ENCODE measurements at places on chromosomes 12 and 14. TPM values are rescaled to one million over a fixed set of nuclear protein-coding genes. Genes with fewer than 3 reads are reported as not detected.

DNA sequence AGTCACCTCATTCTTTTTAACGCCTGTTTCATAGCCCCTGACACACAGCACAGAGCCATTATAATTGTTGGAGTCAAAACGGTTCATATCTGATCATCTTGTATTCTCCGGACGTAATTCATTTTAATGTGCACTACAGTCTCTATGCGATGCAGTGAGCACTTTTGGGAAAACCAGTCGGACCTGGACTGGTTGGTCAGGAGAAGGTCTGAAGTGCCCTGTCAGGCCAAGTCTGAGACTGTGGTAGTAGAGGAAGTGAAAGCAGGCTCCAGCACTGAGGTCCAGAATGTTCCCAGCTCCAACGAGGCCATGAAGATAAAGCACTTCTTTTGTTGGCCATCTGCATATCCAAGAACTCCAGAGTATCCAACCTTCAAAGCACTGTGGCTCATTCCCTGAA is 117.1 kb upstream of the NCOR2 start:
- H3K27me3 ChIP-seq: 0 out of 2 replicates have a peak, but pooled peaks cover 3% of the 10 kb centered on the region
- H3K27ac ChIP-seq: no peak overlapping the region
- no peak overlapping the region for H3K4me3 ChIP-seq
- DNase-seq: no peak
- H3K4me1 ChIP-seq: peaks cover 22% of the 10 kb centered on the region

GRCh38 chr14:85516239-85517113 is 13.5 kb upstream of the FLRT2 start:
- no peak overlapping the region for H3K27ac ChIP-seq
- H3K36me3 ChIP-seq: no peaks in the 10 kb centered on the region
- no peaks in the 10 kb centered on the region for H3K27me3 ChIP-seq
- DNase-seq: no peak
- H3K4me1 ChIP-seq: no peaks in the 10 kb centered on the region
- H3K4me3 ChIP-seq: no peak overlapping the region

DNA sequence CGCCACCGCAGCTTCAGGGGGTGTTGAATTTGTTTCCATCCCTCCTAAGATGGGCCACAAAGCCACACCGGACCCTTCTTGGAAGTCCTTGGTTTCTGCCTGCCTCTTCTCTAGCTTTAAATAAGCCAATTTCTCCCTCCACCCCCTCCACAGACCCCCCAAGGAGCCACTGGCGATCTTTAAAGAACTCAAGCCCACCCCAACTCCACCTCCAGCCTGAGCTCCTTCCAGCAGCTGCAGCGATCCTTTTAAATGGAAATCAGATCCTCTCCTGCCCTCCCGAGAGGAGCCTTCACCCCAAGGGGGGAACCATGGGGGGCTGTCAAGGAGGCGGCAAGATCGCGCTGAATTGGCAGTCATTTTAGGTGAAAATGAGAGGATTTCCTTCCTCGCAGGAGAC is 133.1 kb downstream of the NCOR2 start:
- H3K36me3 ChIP-seq: peaks cover 4% of the 10 kb centered on the region
- H3K4me1 ChIP-seq: no peaks in the 10 kb centered on the region
- H3K27me3 ChIP-seq: no peaks in the 10 kb centered on the region
- H3K4me3 ChIP-seq: no peak overlapping the region
- DNase-seq: no peak

- no peak overlapping the region for H3K27ac ChIP-seq
- no peak overlapping the region for H3K4me3 ChIP-seq
- DNase-seq: no peak
- H3K4me1 ChIP-seq: no peaks in the 10 kb centered on the region
- no peaks in the 10 kb centered on the region for H3K36me3 ChIP-seq
These were observed 260.8 kb upstream of the G2E3 start for GRCh38 chr14:30297876-30298795.

DNA sequence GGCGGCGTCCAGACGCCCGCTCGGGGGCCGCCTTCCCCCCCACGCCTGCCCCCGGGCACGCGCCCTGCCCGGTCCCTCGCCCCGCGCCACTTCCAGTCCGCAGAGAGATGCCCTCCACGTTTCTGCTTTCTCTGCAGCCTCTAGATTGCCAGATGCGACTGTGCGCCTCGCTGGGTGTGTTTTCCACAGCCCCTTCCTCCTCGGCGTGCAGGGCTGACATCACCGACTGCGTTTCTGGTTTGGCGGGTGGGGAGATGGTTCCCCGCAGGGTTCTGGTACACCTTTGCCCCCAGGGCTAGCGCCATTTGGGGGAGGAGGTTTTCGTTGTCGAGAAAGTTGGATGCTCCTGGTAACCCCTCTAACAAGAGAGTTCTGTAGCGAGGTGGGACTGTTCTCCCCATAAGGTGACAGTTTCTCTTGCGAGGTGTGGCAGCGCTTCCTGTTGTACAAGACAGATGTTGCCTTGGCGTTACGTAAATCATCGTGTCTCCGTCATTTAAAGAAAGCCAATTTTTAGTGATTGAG is 1.5 kb downstream of the CALM1 start:
- no peaks in the 10 kb centered on the region for H3K27me3 ChIP-seq
- peak overlapping the region; percentile 99 for H3K4me3 ChIP-seq
- peaks cover 6% of the 10 kb centered on the region for H3K4me1 ChIP-seq

- H3K4me1 ChIP-seq: no peaks in the 10 kb centered on the region
- no peaks in the 10 kb centered on the region for H3K27me3 ChIP-seq
- no peak overlapping the region for H3K4me3 ChIP-seq
- DNase-seq: no peak
- H3K27ac ChIP-seq: no peak overlapping the region
These were observed 174.8 kb downstream of the EFCAB11 start for GRCh38 chr14:89779707-89780106.

DNA sequence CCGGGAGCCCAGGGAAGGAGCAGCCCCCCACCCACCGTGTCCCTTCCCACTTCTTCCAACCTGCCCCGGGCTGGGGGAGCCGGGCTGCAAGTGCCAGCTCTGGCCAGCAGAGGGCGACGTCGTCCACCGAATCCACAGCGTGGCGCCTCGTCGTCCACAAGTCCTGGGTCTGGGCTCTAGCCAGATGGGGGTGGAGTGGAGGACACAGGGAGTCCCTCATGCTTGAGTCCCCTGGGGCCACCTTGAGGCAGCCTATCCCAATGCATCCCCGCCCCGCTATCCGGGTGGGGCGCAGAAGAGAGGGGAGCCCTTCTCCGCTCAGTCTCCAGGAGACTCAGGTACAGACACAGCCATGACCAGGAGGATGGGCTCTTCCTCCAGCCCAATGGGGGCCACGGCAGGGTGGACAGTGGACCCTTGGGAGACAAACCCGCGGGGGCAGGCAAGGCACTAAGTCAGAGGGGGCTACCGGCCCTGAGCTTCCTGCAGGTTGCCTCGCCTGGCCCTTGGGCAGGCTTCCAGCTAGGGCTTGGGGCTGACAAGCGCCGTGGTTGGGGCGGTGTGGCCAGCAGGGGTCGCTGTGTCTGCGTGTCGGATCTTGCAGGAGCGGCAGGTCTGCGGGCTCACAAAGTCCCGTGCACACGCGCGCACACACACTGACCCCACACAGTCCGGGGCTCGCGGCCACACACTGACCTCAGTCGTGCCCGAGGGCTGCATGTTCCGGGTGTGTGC is 5.5 kb downstream of the AQP5 start:
- no peak overlapping the region for H3K27ac ChIP-seq
- H3K4me3 ChIP-seq: no peak overlapping the region
- H3K36me3 ChIP-seq: no peaks in the 10 kb centered on the region

DNA sequence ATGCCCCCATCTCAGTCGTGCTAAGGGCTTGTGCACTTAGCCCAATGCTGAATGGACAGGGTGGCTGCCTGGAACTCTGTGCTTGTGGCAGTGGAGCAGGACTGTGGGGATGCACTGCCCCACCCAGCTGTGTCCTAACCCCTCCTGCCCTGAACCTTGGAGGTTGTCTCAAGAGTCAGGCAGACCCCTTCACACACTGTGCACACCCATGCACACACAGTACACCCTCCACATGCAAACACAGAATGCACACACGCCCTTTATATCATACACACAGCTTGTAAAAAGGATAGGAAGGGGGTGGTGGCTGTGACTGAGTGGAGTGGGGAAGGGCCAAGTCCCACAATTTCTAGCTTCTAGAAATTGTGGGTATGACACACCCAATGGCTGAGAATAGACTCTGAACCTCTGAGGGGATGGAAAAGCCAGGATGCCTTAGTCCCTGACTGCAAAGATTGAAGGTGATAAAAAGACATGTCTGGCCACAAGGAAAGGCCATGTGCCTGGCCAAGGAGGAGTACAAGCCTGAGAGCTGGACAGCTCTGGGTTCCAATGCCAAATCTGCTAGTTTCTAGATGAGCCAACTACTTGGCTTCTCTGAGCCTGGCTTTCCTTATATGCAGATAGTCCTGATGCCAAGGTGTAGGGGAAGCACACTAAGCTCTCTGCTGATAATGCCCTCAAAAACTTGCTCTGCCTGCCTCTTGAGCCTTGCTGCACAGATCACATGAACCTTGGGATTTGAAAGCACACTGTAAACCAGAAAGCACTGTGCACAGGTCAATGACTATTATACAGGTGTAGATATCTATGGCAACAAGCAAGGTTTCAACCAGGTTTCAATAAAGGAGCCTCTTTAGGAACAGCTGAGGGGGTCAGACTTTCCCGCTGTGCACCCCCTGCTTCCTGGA is 8.4 kb downstream of the KRT8 start:
- no peak for DNase-seq
- no peaks in the 10 kb centered on the region for H3K36me3 ChIP-seq

- no peaks in the 10 kb centered on the region for H3K27me3 ChIP-seq
- no peaks in the 10 kb centered on the region for H3K4me1 ChIP-seq
- H3K36me3 ChIP-seq: no peaks in the 10 kb centered on the region
- no peak overlapping the region for H3K4me3 ChIP-seq
These were observed 5.1 kb downstream of the RTL1 start for GRCh38 chr14:100898465-100898864.

DNA sequence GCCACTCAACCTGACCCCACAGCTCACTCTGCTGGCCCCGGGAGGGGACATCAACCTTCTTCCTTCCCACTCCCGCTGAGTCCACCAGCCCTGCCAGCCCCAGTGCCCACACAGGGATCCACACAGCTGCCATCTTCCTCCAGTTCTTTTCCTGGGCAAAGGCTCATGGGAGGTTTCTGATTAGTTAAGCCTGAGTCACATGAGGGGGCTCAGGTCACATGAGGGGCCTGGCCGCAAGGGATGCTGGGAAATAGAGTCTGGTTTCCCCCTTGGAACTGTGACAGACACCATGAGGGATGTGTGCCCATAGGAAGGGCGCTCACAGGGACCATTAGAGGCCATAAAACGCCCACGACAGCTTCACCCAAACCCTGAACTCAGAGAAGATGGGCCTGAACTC is 228.7 kb upstream of the SFSWAP start:
- H3K27ac ChIP-seq: no peak overlapping the region
- no peaks in the 10 kb centered on the region for H3K36me3 ChIP-seq
- H3K4me1 ChIP-seq: no peaks in the 10 kb centered on the region
- no peak for DNase-seq
- no peak overlapping the region for H3K4me3 ChIP-seq

- H3K27ac ChIP-seq: no peak overlapping the region
- DNase-seq: no peak
- H3K36me3 ChIP-seq: no peaks in the 10 kb centered on the region
- H3K27me3 ChIP-seq: peaks cover 10% of the 10 kb centered on the region
- no peaks in the 10 kb centered on the region for H3K4me1 ChIP-seq
These were observed 3.8 kb upstream of the ABCC9 start for GRCh38 chr12:21945002-21945401.

DNA sequence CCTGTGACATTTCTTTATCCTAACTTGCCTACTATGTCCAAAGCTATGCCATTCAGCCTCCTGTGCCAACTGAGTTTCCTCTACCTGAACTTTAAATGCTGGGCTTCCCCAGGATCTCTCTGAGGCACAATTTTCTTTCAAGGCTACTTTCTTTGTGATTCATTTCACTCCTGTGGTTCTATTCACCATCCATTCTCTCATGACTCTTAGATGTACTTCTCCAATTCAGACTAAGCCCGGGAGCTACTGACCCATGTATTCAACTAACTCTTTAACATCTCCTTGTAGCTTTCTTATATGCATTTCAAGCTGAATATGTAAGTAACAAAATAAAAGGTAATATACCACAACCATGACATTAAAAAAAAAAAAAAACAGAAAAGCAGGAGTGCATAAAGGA is 738.9 kb upstream of the USP15 start:
- no peak overlapping the region for H3K27ac ChIP-seq
- H3K4me1 ChIP-seq: no peaks in the 10 kb centered on the region

DNA sequence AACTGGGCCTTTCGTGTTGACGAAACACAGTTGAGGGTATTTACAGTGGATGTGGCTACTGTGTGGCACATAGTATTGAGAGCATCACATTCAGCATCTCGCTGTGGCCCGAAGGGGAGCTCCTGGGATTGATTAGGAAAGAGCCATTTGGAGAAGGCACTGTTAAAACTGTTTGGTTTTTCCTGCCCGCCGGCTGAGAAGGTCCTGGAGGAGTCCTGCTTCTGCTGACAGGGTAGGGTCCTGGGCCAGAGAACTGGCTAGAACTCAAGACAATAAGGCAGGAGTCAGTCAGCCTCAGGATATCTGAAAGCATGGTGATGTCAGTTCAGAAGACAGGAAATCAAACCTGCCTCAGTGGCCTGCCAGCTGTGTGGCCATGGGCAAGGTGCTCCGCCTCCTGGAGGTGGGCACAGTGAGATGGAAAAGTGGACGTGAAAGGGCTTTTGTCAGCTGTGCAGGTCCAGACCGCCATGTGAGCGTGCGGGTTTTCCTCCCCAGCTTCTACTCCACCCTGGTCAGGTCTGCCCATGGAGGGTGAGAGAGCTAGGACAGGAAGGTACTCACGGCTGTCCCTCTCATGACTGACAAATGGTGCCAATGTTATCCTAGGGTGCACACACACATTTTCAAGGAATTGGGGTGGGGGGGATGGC is 92.3 kb downstream of the NTF3 start:
- no peak for DNase-seq
- no peaks in the 10 kb centered on the region for H3K27me3 ChIP-seq
- no peaks in the 10 kb centered on the region for H3K36me3 ChIP-seq
- no peak overlapping the region for H3K27ac ChIP-seq
- no peak overlapping the region for H3K4me3 ChIP-seq
- no peaks in the 10 kb centered on the region for H3K4me1 ChIP-seq

- H3K27ac ChIP-seq: no peak overlapping the region
- H3K27me3 ChIP-seq: no peaks in the 10 kb centered on the region
- no peak overlapping the region for H3K4me3 ChIP-seq
- H3K36me3 ChIP-seq: no peaks in the 10 kb centered on the region
- no peaks in the 10 kb centered on the region for H3K4me1 ChIP-seq
- DNase-seq: no peak
These were observed 177.2 kb downstream of the KIF26A start for GRCh38 chr14:104315625-104316024.

GRCh38 chr12:124683152-124684124 is 116.0 kb upstream of the NCOR2 start:
- no peak overlapping the region for H3K4me3 ChIP-seq
- H3K27ac ChIP-seq: no peak overlapping the region
- H3K36me3 ChIP-seq: no peaks in the 10 kb centered on the region
- DNase-seq: no peak

- no peak overlapping the region for H3K4me3 ChIP-seq
- no peak overlapping the region for H3K27ac ChIP-seq
- H3K4me1 ChIP-seq: no peaks in the 10 kb centered on the region
- H3K27me3 ChIP-seq: no peaks in the 10 kb centered on the region
- DNase-seq: no peak
- no peaks in the 10 kb centered on the region for H3K36me3 ChIP-seq
These were observed 166.7 kb downstream of the ALG10 start for GRCh38 chr12:34188974-34189373.

ASCL1 gene
- total RNA-seq: 21.4 TPM

HAL gene
- total RNA-seq: 0.11 TPM
